ENCODE measurements at places on chromosomes 2 and 18.

DNA sequence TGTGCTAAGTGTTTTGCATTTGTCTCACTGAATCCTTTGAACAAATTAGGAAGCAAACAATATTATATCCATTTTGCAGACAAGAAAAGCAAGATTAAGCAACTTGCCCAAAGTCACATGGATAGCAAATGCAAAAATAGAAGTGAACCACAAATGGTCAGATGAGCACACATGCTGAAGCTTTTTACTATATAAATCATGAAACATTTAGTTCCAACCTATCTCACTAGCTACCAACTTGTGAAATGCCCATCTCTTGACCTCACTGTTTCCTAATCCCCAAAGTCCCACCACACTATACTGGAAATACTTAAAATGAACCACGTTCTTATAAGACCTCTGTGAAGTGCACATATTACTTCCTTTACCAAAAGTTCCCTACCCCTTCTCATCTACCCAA lies 380.5 kb downstream of the ERBB4 start:
- DNase-seq = peak; percentile 1

- no peak for DNase-seq
Observed at GRCh38 chr2:30985493-30986230, 152.6 kb downstream of the GALNT14 start.

GRCh38 chr18:78773819-78774218 lies 205.8 kb upstream of the SALL3 start:
- DNase-seq = no peak

- no peak for DNase-seq
Observed at GRCh38 chr2:215404348-215405012, 31.4 kb downstream of the FN1 start.

DNA sequence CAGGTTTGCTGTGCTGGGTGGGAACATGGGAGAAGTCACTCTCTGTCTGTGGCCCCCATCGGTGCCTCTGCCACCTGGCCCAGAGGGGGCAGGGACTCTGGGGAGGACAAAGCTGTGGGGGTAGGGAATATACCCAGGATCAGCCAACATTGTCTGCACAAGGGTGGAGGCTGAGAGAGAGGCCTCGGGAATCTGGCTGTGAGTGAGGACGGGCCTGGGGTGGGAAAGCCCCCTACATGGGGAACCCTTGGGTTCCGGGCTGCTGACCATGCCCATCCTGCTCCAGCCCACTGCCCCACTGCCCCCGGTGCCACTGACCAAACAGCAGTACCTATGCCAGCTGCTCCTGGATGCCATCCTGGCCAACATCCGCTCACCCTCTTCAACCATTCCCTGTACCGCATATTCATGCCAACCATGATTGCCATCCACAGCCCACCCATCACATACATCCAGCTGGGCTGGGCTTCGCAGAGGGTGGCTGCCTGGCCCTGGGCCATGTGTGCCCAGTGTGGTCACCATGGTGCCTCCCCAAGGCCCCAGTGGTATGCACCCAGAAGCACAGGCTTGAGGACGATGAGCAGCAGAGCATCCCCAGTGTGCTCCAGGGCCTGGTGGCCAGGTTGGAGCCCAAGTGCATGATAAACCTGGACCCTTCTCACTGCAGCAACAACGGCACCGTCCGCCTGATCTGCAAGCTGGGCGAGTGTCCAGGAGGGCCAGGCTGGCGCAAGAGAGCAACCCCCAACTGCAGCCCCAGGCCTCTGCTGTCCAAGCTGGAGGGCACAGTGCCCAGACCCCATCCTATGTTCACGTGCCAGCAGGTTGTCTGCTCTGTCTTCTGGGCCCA lies 6.9 kb upstream of the POTEF start:
- no peak for DNase-seq

DNA sequence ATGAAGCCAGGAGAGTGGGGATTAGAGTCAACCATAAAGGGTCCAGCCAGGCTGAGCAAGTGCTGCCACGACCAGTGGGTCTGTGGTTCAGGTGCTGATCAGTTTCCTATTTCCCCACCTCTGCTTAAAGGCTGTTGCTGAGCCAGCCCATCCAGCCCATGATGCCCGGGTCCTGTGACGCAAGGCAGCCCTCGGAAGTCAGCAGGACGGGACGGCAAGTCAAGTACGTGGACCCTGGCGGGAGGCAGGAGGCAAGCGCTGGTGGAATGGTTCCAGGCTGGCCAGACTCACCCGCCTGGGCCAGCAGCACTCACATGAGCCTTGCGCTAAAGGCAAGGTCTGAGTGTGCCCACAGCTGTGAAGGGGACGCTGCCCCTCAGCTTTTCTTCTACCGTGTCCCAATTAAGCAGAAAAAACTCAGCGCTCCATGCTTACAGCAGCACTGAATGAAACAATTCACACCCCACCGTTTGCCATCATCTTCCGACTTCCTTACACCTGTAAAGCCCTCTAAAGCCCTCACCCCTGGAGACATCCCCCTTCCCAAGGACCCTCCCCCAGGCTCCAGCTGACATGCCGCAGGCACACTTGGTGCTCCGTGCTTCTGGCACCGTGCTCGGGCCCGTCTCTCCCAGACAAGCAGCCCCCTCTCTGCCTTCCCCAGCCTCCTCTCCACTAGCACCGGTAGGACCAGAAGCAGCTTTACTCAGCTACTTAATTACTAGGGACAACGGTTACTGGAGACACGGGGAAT lies 11.3 kb upstream of the RPL31 start:
- DNase-seq = no peak

- DNase-seq = no peak
Observed at GRCh38 chr2:36587556-36587955, 10.4 kb downstream of the FEZ2 start.

- no peak for DNase-seq
Observed at GRCh38 chr2:133287709-133288108, 280.6 kb downstream of the NCKAP5 start.

DNA sequence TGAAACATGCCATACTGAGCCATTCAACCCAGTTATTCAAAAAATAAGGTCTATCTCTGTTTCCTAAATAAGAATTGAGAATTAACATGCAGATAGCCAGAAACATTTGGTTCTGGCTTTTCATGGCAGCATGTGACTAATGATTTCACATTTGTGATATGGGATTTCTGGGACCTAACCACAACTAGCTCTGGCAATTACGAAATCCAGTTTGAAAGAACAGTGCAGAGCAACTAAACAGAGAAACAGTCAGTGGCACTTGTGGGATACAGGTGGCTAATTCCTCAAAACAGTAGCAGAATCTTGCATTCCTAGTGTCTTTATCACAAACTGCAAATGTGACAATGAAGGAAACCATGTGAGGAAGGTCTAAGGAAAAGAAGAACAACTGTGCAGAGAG lies 637.8 kb upstream of the CHAC2 start:
- no peak for DNase-seq

- no peak for DNase-seq
Observed at GRCh38 chr2:106165561-106165960, 28.5 kb downstream of the UXS1 start.

- no peak for DNase-seq
Observed at GRCh38 chr2:200786826-200787225, 24.9 kb upstream of the BZW1 start.

DNA sequence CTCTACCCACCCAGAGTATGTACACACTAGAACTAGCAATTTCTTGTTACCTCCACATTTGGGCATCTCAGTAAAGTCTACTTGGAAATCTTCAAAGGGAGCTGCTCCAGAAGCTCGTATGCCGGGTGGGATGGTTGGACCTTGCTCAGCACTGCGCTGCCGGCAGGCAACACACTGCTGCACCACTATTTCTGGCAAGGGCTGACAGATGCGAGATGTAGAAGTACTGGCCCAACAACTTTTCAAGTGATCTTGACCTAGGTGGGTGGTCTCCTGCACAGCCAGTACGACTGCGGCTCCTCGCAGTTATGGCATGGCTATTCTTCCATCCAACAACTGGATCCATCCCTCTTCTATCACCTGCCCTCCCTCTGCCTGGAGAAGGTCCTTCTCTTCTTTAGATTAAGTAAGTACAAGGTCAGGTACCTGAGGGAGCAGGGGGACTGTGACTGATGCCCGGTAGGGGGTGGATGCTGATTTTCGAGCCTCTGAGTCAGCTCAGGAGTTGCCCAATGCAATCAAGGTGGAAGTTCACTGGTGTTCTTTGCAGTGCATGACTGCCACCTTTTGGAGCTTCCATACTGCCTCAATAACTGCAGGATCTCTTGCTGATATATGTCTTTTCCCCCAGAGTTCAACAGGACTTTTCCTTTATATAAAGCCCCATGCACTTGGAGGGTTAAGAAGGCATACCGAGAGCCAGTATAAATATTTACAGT lies 100.4 kb upstream of the SLC1A4 start:
- DNase-seq = peak; percentile 39

- no peak for DNase-seq
Observed at GRCh38 chr2:162164802-162165201, 12.8 kb upstream of the GCG start.

- no peak for DNase-seq
Observed at GRCh38 chr2:148292431-148292830, 271.5 kb downstream of the MBD5 start.

DNA sequence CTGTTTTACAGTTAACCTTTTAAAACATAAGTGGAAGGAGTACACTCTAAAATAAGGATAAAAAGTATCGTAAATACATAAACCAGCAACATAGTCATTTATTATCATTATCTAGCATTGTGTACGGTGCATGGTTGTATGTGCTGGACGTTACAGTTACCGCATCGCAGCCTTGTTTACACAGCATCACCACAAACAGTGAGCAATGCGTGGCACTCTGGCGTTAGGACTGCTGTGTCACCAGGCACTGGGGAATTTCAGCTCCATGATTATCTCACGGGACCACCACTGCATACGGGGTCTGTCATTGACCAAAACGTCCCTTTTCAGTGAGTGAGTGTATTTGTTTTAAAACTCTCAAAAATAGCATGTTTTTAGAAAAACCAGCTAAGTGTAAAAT lies 103.0 kb upstream of the SNTG2 start:
- no peak for DNase-seq

DNA sequence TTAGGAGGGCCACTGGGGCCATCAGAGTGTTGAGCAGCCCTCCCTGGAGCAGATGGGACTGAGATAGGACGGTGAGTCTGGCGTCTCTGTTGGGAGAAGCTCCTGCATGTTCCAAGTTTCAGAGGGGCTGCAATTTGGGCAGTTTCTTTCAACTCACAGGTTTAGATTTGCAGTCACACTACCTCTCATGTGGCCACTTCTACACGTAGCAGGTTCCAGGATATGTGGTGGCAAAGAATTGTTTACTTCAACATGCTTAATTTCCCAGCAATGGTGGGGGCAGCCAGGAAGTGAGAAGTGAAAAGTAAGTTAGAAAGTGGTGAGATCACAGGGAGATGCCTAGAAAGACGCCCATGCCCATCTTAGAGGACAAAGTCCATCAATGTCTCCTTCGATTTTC lies 9.3 kb downstream of the NCK2 start:
- DNase-seq = no peak

GRCh38 chr18:23279931-23280330 lies 144.6 kb downstream of the CABLES1 start:
- DNase-seq = no peak

DNA sequence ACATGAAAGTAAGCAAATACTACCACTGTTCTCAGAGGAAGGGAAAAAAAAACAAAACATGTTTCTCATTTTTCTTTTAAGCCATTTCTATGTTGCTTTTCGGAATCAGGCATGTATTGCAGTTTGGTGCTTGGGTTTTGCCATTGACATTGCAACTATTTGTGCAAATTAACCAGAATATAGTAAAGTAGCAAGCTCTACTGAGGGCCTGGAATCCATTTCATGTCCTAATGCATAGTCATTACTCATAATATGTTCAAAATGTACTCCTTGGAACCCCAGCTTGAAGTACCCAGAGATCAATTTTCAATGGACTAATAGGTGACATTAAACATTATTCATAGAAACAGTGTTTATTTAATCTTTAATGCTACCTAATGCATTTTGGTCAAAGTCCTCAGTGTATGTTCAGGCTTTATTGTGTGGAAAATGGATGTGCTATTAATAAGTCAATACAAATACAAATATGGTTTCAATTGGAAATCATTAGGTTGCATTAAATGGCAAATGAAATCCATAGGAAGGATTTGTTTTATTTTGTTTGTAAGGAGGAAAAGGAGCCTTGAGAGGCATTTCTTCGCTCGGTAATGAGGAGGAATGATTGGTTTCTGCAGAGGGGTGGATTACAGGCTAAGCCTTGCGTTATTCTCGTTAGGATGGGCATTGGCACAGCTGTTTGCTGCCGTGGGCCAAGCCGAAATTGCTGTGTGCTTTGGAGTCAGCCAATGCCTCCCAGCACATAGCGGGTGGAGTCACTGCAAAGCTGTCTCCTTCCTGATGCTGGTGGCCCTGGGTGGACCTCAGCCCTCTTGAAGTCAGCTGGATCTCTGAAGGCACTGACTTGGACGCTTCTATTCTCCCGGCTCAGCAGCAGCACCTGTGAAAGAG lies 56.4 kb downstream of the MYCN start:
- DNase-seq = no peak

- DNase-seq = no peak
Observed at GRCh38 chr2:14143435-14143834, 489.1 kb upstream of the LRATD1 start.

GRCh38 chr2:181172676-181173075 lies 192.3 kb downstream of the UBE2E3 start:
- no peak for DNase-seq

DNA sequence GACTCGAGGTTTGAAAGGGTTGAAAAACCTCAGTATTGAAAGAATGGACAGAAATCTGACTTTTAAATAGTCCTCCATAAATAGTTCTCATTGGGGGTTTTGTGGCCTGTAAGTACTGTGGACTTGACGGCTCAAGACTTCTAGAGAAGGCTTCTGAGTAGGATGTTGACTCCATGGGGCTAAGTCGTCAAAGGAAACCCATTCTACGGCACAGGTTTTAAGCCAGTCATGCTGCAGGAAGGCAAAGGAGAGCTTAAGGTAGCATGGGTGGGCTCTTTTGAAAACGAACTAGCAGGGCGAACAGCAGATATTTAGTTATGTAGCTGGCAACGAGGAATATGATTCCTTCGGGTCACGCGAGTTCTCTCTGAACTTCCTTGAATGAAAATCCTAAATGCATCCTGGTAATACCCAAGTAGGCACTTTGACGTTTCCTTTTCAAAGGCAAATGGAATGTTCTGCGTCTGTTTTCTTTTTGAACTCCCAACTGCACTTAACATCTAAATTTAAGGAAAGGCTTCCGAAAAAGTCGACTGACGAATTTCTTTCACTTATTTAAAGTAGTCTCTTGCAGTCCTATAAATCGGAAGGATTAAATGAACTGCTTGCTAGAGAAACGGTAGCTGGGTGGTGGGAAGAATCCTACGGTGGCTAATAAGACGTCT lies 1.1 kb upstream of the NEDD4L start:
- DNase-seq = no peak

- no peak for DNase-seq
Observed at GRCh38 chr2:48927355-48927754, 171.8 kb upstream of the LHCGR start.

DNA sequence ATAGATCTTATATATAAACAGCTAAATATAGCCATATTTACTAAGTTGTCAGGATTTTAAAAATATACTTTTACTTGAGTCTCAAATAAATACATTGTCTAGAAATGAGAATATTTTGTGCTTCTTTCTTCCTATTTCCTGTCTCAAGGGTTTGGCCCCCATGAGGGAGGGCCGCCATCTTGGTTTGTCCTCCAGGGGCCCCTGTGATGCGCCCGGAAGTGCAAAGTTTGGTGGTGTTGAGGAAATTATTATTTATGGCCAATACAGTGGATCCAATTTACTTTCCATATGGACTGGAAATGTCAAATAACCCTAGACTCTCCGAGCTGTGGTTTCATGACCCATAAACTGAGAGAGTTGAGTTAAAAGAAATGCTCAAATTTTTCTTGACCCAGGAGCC lies 104.7 kb upstream of the OTOS start:
- DNase-seq = no peak

All from HL-60 (cell line).